ENCODE measurements at places on chromosomes 11 and 22.
A peak's percentile ranks its signal among the peaks of the same experiment; 100 is the strongest.

GRCh38 chr22:50438305-50439275 is 36.2 kb downstream of the SBF1 start:
- DNase-seq, result no peak

GRCh38 chr11:67556244-67556643 is 27.4 kb upstream of the GSTP1 start:
- no peak for DNase-seq

GRCh38 chr11:7292922-7293321 is 41.2 kb downstream of the SYT9 start:
- DNase-seq, result no peak

DNA sequence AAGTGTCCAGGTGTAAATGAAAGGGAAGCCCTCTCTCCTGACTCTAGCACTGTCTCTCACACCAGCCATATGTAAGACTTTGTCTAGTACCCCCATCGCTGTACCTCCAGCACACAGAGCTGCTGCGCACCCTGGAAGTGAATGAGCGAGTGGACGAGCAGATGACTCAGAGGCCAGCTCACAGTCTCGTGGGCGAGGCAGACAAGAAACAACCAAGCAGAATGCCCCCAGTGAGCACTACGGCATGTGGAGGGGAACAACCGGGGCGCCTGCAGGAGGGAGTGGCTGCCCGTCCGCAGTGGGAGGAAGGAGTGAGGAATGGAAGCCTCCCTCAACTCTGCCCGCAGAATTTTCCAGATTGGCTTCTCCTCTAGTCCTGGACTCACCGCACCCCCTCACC is 46.4 kb downstream of the MCM5 start:
- no peak for DNase-seq

DNA sequence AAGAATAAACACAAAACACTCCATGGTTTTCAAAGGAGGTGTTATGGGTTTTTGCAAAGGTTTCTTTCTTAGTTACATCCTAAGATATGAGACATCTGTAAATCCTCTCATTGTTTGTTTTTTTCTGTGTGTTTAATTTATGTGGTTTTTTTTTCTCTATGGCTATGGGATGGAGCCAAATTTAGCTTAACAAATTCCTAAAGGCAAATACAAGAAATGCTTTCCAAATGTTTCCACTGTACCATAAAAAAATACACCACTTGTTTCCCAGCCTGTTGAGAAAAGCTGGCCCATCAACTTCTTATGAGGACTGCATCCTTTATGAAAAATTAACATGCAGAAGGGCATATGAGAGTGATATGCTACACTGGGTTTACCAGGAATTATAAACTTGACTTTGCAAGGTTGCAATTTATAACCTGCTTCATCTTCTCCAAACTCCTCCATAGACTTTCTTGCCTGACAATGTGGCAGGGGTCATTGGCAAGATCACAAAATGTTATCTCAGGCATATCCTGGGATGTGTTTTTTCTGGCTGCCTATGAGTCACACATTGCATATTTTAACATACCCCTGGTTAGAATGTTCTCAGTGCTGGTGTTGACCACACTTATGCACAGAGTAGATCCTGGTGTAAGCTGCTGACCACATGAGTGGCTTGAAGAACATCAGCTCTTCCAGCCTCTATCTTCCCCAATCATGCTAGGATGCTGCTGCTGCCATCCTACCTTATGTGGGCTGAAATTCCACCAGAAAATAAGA is 137.6 kb upstream of the TTC12 start:
- no peak for DNase-seq

DNA sequence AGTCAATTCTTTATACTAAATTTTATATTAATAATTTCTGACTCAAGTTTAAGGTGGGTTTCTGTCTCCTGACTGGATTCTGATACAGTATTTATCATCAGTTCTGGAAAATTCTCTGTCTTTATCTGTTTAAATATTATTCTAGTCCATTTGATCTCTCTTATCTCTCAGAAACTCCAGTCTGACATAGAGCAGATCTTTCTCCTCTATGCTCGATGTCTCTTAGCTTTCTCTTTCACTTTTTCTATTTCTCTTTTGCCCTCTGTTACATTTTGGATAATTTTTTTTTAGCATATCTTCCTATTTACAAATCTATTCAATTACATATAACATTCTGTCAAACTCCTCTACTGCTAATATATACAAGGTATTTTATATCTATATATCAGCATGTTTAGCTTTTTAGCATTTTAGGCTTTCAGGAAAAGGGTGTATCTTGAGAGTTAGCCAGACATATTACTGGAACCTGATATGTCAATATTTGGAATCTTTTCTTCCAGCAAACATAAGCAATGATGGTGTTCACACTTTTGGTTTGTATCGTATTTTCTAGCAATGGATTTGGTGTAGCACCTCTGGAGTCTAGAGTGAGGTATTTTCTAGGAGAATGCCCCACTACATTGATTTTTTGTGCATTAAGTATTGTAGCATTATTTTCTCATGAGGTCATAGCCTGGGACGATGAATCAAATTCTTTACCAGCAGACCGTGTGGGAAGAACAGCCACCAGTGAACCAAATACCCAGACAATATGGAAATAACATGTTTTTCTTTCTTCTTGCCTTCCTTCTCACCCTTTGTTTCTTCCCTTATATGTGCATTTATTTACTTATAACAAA is 4.1 kb upstream of the NNMT start:
- DNase-seq, result no peak

- DNase-seq, result no peak
These were observed 155.7 kb downstream of the CWF19L2 start for GRCh38 chr11:107301878-107302277.

- DNase-seq, result peak; percentile 37
These were observed 7.9 kb downstream of the INPPL1 start for GRCh38 chr11:72232260-72233055.

GRCh38 chr22:20242393-20243175 is 25.5 kb downstream of the RTN4R start:
- DNase-seq, result no peak

GRCh38 chr11:6411594-6412031 is 7.3 kb downstream of the APBB1 start:
- no peak for DNase-seq

GRCh38 chr22:20418211-20418788 is 19.3 kb downstream of the SCARF2 start:
- peak; percentile 80 for DNase-seq

DNA sequence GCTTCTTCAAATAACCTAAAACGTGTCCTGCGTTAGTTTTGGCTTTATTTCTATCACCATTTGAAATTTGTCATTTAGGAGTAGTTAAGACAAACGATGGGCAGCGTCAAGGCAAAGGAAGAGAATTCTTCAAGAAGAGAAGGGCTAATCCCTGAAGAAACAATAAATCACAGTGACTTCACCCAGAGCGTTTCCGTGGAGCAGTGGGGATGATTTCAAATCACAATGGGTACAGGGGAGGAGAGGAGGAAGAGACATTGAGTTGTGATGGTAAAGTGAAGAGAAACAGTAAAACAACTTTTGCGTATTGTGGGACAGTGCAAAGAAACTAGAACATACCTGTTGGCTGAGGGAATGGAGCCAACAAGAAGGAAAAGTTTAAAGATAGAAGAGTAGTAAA is 9.7 kb downstream of the PDGFD start:
- DNase-seq, result no peak

- DNase-seq, result peak; percentile 69
These were observed 357.3 kb downstream of the CTTN start for GRCh38 chr11:70755410-70756158.

- DNase-seq, result no peak
These were observed 1.1 kb upstream of the RAC2 start for GRCh38 chr22:37244922-37245722.

DNA sequence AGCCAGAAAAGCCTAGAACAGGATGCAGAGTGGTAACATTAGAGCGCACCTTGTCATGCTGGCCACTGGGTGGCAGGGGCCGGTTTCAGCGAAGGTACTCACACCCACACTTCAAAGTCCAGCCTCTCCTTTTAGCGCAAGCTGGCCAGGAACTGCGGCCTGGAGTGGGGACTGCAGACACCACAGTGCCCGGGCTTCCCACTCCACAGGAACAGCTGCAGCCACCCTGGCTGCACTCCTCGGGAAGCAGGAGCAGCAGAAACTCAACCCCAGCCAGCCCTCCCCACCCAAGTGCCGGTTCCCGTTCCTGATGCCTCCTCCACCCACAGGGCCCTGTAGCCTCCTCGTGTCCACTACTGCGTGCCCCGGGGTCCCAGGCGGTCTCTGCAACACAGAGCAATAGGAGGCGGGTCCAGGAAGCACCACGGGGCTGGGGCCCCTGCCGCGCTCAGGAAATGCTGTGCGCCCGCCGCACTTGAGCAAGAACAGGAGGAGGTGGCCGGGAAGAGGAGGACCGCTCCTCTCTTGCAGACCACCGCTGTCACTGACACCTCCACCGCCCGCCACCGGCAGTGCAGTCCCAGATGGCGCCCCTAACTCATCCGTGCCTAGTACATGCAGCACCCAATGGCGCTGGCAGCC is 2.2 kb downstream of the RFPL2 start:
- DNase-seq, result peak; percentile 62

- no peak for DNase-seq
These were observed 27.5 kb downstream of the TRMU start for GRCh38 chr22:46362934-46363515.

GRCh38 chr11:117313091-117313490 is 3.0 kb downstream of the BACE1 start:
- DNase-seq, result no peak

GRCh38 chr11:35662649-35663407 is at the start of gene TRIM44:
TRIM44 (plus strand) TSS chr11:35662775; CDS start chr11:35663112, 337 bp downstream.
- DNase-seq, result peak; percentile 87
